Fibroblast of skin of scalp (primary cell): ENCODE measurements at places on chromosomes 5 and 9.
A peak's percentile ranks its signal among the peaks of the same experiment; 100 is the strongest.

- no peak for DNase-seq
These were observed 743.9 kb upstream of the SEMA6A start for GRCh38 chr5:117318528-117318927.

GRCh38 chr9:105646879-105647594 lies 15.2 kb upstream of the TAL2 start:
- no peak for DNase-seq

DNA sequence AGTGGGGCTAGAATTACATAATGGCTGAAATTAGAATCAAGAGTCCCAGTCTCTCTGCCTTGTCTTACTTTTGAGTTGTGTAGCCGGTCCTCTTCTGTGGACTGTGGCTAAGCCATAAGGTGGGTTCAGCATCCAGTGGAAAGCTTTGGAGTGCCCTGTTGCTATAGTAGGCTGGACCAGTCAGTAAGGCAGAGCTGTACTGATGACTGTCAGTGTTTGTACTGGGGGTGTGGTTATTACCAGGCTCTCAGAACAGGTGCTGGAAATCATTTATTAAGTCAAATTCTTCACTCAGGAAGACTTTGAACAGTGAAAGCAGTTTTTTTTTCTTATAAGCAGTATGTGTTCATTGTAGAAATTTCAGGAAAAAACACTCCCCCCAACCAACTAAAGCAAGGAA lies 129.4 kb downstream of the ZSWIM6 start:
- no peak for DNase-seq

DNA sequence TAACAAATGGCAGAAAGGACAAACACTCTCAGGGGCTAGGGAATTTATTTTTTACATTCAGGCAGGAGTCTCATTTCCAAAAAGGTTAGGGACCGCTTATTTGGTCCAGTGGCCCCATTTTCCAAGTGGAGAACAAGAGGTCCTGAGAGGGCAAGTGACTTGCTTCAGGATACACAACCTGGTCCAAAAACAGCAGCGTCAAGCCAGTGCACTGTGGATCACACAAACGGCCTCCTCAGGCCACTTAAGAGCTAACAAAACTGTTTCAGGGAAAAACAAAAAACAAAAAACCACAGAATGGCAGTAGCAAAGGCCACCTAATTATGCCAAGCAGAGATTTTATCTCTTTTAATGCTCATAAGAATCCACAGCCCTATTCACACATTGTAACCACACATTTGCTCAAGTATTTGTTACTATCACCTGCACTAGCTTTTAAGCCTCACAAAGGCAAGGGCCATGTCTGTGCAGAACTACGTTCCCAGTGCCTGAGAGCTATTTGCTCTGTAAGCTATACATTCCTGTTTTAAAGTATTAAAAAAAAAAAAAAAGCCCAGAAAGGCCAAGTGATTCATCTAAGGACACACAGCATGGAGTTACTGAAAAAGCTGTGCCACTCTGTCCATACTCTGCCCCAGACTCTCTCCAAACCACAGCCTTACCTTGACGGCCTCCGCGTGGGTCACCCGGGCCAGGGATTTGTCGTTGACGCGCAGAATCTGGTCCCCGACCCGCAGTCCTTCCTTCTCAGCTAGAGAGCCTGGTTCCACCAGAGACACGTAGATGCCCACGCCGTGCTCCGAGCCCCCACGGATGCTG lies 1.5 kb downstream of the WHRN start:
- no peak for DNase-seq

- DNase-seq, result no peak
These were observed 122.9 kb upstream of the GRAMD2B start for GRCh38 chr5:126300293-126300692.

GRCh38 chr9:111926421-111926875 lies 29.8 kb downstream of the UGCG start:
- peak; percentile 93 for DNase-seq

DNA sequence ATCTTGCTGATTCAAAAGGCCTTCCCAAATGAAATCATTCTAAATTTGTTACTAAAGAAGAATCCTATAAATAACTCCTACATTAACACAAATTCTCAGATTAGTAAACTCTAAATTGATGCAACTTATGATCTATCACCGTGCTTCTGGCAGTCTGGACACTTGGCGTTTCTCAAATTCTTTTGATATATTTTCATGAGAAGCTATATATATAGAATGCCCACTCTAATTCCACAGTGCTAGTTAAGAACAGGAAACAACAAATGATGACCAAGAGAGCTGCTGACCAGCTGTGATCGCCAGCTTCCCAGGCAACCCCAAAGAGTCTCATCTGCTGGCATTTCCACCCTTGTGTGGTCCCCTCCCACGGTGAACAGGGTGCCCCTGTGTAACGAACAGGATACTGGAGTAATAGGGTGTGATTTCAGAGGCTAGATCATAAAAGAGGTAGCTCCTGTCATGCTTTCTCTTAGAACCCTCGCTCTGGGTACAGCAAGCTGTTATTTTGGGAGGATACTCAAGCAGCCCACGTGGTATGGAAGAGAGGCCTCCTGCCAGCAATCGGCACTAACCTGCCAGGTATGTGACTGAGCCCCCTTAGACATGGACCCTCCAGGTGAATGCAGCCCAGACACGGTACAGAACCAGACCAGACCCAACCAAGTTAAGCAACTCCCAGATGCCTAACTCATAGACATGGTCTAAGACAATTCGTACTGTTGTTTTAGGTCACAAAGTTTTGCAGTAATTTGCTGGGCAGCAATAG lies 64.7 kb downstream of the CDC14B start:
- DNase-seq, result peak; percentile 44

DNA sequence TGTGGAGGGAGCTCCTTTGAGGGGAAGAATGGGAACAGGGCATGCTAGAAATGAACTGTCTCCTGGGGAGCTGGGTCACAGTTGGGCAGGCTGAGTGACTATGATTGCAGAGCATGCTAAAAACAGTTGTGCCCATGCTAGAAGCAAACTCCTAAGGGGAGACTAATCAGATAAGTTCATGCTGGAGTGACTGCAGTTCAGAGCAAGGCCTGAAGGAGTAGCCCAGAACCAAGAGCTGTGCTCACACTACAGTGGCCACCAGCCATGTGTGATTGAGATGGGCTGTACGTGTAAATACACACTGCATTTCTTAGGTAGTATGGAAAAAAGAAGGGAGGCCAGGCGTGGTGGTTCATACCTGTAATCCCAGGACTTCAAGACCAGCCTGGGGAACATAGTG lies 10.3 kb upstream of the AK1 start:
- no peak for DNase-seq

GRCh38 chr9:127628758-127629467 lies 16.8 kb downstream of the STXBP1 start:
- no peak for DNase-seq

- DNase-seq, result no peak
These were observed 72.7 kb downstream of the SMIM23 start for GRCh38 chr5:171858303-171858702.

DNA sequence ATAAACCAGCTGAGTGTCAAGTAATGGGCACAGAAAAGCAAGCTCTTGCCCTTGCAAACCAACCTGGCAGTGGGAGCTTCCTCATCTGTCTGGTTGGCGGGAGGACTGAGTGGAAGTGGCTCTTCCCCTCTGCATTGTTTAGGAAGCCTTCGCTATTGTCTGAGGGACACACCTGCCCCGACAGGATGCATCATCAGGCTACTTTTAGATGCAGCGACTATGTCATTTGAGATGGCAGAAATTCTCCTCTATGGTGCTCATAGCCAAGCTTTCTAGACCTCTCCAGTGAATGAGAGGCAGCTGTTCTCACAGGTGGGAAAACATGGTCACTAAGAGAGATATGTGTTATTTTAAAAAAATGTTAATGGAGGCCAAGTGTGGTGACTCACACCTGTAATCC lies 104.0 kb downstream of the DOCK8 start:
- no peak for DNase-seq

DNA sequence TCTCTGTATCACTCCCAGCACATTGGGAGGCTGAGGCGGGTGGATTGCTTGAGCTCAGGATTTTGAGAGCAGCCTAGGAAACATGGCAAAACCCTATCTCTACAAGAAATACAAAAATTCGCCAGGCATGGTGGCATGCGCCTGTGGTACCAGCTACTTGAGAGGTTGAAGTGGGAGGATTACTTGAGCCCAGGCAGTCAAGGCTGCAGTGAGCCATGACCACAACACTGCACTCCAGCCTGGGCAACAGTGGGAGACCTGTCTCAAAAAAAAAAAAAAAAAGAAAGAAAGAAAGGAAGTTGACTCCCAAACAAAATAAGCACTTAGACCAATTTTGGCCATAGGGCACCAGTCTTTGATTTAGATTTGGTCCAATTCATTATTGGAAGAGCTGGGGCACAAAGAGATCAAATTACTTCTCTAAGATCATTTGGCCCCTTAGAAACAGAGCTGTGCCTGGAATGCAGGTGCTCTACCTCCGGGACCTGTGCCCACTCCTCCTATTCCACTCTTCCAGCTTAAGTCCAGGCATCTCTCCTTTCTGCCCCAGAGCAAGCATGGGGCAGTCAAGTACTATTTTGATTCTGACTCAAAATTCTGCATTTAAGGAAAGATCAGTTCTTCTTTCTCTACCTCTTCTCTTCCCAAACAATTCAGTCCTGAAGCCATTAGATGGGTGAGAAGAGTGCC lies 59.0 kb downstream of the ALDH7A1 start:
- DNase-seq, result no peak

DNA sequence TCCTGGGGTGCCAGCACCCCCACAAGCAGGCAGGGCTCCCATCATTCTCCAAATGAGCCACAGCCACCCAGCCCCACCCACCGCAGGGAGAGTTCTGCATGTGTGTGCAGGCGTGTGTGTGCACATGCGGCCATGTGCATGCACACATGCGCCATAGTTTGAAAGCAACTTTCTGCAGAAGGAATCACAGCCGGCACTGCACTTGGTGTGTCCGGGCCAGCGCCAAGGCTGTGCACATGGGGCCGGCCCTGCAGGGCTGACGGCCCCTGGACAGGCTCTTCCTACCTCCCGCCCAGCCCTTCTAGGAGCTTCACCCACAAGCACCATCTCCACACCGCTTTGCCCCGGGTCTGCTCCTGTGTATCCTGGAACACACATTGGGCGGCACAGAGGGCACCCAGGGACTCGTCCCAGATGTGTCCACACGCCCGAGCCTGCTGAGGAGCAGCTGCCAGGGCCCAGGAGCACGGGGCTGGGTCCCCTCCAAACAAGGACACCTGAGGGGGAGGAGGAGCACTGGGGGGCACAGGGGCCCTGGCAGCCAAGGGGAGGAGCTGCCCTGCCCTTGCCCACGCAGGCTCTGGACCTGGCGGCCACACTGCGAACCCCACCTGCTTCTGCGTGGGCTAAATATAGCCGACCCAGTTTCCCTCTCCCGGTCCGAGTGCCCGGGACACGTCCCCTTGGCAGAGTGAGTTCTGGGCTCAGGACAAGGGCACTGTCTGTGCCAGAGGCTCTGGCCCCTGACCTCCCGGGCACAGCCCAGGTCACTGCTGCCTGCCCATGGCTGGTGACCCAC lies 19.1 kb downstream of the TPPP start:
- no peak for DNase-seq

- no peak for DNase-seq
These were observed 572.8 kb downstream of the TLE1 start for GRCh38 chr9:81116340-81117137.

DNA sequence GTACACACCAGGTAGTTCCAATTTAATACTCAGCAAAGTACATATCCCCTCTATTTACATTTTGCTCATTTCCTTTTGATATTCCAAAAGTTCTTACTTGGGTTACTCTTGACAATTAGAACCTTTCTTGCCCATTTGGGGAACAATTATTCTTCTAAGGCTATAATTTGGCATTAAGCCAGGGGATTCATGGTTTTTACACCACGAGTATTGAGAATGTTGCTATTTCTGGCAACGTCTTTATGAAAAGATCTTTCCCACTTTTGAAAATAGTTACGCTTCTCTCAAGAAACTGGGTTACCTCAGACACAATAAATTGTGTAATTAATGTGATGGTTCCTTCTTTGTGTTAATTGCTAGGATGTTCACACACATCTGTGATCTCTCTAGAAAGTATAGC lies 11.5 kb upstream of the CAAP1 start:
- DNase-seq, result no peak

DNA sequence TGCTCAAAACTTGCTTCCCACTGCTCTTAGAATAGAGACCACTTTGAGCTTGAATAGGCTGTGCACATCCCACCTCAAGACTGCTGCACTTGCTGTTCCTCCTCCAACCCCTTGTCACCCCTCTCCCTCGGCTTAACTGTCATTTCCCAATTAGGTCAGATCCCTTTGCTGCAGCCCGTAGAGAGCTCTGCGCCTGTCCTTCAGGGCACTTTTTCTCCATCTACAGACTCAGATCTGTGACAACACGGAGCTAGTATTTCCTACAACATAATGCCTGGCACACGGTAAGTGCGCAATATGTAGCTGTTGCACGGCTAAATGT lies 485 bp upstream of the HABP4 start:
- DNase-seq, result no peak
